Spinal cord (tissue), 10 donors: ENCODE measurements at places on chromosomes 4 and X.

DNA sequence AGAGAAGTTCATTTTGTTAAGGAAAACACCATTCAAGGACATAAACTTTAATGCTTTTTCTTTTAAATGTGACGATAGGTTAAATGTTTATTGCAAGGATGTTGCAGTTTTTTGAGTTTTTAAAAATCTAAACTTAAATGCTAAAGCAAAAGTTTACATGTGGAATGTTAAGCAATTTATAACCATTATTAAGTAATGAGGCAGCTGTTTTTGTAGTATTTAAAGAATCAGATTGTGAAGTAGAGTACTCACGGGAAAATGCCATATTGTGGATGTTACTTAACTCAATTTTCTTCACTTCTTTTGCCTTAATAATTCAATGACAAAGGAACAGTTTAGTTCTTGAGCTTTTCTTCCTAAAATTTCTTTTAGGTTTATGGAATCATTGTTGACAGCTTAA lies 43.5 kb downstream of the UBE2K start:
- H3K4me1 ChIP-seq = no peaks in the 10 kb centered on the region
- H3K27ac ChIP-seq = no peak overlapping the region
- H3K36me3 ChIP-seq = peaks cover 8% of the 10 kb centered on the region
- no peak overlapping the region for H3K4me3 ChIP-seq

DNA sequence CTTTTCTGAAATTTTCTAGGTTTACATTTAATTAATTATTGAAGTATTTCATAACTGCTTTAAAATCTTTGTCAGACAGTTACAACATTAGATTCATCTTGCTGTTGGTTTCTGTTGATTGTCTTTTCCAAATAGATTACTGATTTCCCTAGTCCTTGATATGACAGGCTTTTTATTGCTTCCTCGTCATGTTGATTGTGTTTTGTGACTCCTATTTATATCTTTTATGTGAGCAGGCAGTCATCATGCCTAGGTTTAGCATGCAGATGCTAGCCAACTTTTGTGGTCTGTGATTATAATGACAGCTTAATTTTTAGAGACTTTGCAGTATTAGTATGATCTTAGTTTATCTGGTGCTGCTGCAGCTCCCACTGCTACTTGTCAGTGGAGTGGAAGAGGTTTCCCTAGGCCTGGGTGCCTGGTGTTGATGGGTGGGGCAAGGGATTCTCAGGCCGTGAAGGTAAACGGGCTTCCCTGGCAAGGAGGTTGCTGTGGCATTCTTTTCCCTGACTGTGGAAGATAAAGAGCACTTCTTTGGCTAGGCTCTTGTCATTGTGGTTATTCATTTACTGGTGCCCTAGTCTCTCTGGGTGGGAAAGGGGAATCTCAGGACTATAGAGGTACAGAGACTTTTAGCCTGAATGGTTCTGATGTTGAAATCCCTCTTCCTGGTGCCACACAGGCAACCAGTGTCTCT lies 65.7 kb downstream of the SERPINA7 start:
- H3K27ac ChIP-seq = no peak overlapping the region
- H3K4me3 ChIP-seq = no peak overlapping the region
- DNase-seq = no peak
- no peaks in the 10 kb centered on the region for H3K36me3 ChIP-seq

DNA sequence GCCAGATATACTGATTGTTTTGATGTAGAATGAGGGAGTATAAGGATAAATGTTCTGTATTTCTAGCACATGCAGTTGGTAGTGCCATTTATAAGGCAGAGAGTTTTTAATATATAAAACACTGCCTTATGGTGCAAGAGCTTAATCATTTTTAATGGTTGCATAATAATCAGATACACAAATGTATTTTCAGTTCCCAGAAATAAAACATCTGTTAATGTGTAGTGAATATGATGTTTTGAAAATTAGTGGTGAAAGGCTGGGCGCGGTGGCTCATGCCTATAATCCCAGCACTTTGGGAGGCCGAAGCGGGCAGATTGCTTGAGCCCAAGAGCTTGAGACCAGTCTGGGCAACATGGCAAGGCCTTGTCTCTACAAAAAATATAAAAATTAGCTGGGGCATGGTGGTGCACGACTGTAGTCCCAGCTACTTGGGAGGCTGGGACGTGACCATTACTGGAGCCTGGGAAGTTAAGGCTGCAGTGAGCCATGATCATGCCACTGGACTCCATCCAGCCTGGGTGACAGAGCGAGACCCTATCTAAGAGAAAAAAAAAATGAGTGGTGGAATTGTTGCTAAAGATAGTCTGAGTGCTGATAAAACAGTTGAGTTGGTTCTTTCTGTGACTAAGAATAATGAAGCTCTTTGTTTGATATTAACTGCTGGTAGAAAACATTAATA lies 29.3 kb downstream of the CLCN3 start:
- no peak overlapping the region for H3K27ac ChIP-seq
- peaks cover 4% of the 10 kb centered on the region for H3K36me3 ChIP-seq
- peaks cover 5% of the 10 kb centered on the region for H3K4me1 ChIP-seq
- no peak for DNase-seq
- H3K27me3 ChIP-seq = no peaks in the 10 kb centered on the region

- H3K27me3 ChIP-seq = no peaks in the 10 kb centered on the region
- H3K4me1 ChIP-seq = peaks cover 8% of the 10 kb centered on the region
- H3K36me3 ChIP-seq = no peaks in the 10 kb centered on the region
These were observed 1.3 kb upstream of the CCNI start for GRCh38 chr4:77076889-77077635.

DNA sequence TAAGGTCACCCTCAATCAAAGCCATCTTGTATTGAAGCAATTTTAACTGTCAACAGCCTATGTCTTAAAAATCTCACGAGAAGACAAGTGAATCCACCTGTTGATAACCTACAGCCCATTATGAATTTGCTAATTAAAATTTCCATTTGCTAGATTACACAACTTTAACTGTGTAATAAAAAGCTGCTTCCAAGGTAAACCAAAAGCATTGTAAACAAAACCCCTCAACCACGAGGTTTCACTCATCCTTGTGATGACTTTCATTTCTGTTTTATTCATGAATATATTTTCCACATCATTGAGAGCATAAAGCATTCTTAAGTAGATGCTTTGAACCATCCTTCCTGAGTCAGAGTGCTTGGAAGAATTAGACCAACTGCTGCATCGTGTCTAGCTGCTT lies 217.5 kb upstream of the GYPA start:
- peaks cover 2% of the 10 kb centered on the region for H3K27me3 ChIP-seq
- no peak overlapping the region for H3K27ac ChIP-seq
- no peaks in the 10 kb centered on the region for H3K36me3 ChIP-seq
- peaks cover 11% of the 10 kb centered on the region for H3K4me1 ChIP-seq
- no peak for DNase-seq

GRCh38 chrX:44997888-44998287 lies 124.9 kb downstream of the KDM6A start:
- no peak for DNase-seq
- no peak overlapping the region for H3K27ac ChIP-seq
- no peaks in the 10 kb centered on the region for H3K4me1 ChIP-seq
- H3K36me3 ChIP-seq = no peaks in the 10 kb centered on the region
- H3K4me3 ChIP-seq = no peak overlapping the region
- no peaks in the 10 kb centered on the region for H3K27me3 ChIP-seq

GRCh38 chr4:159483110-159483781 lies 380.4 kb downstream of the RAPGEF2 start:
- H3K4me3 ChIP-seq = no peak overlapping the region
- H3K27ac ChIP-seq = no peak overlapping the region
- no peaks in the 10 kb centered on the region for H3K4me1 ChIP-seq

GRCh38 chrX:259692-260355 lies 21.4 kb upstream of the PLCXD1 start:
- no peak overlapping the region for H3K27ac ChIP-seq
- DNase-seq = no peak
- H3K4me3 ChIP-seq = no peak overlapping the region
- no peaks in the 10 kb centered on the region for H3K4me1 ChIP-seq
- H3K27me3 ChIP-seq = peaks cover 2% of the 10 kb centered on the region

DNA sequence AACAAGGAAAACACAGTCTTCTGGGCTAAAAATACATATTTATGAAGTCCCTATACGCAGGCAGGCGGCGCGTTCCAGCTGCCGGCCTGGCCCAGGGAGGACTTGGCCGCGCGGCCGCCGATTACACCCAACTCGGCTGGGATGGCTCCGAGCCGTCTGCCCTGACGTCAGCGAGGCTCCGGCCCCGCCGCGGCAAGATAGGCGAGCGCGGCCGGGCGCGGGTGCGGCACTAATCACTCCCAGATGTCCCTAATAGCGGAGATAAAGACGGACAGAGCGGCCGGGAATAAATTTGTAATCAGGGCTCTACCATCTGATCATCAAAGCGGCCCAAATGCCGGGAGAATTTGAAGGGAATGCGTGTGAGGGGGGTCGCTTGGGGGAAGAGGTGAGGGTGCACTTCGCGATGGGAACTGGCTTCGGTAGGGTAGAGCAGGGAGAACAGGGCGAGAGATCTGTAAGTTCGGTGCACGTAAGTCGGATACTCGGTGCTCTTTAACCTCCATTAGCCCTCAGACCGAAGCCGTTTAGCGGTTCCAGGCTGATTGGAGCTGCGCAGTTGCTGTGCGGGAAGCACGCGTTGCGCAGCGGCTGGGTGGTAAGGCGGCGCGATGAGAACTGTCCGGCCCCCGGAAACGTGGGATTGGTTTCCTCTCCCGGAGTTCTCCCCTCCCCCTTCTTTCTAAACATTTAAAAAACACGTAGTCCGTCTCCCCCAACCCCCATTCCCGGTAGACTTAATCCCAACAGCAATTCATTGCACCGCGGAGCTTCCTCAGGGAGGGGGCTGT lies 7.7 kb downstream of the HAND2 start:
- H3K36me3 ChIP-seq = no peaks in the 10 kb centered on the region
- H3K4me3 ChIP-seq = peak overlapping the region; percentile 42
- H3K4me1 ChIP-seq = peaks cover 54% of the 10 kb centered on the region
- DNase-seq = peak; percentile 77
- peaks cover 100% of the 10 kb centered on the region for H3K27me3 ChIP-seq
- no peak overlapping the region for H3K27ac ChIP-seq

GRCh38 chrX:56564164-56564885 lies 898 bp downstream of the UBQLN2 start:
- peaks cover 4% of the 10 kb centered on the region for H3K36me3 ChIP-seq
- peak; percentile 88 for DNase-seq

DNA sequence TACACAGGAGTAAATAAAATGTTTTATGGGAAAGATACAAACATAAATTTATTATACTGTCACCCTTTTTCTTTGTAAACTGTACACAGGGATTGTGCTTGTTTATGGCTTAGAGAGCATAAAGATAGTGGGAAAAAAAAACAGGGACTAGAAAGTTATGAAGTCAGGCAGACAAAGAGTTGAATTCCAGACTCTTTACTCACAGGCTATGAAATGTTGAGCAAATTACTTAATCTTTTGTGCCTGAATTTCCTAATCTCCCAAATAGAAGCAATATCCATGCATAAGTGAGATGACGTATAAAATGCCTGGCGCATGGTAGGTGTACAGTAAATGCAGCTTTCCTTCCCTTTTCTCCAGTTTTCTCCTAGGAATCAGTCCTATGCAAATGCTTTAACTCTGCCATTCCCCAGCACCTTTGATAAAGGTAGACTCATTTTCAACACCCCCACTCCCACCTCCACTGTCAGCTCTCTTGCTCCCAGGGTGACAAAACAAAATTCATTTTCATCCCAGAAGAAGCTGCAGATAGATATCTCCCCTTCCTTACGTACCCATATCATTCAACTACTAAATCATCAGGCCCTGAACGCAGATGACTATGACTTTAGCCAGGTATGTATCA lies 44.5 kb upstream of the BTC start:
- H3K27me3 ChIP-seq = no peaks in the 10 kb centered on the region
- no peaks in the 10 kb centered on the region for H3K36me3 ChIP-seq
- no peak overlapping the region for H3K27ac ChIP-seq
- no peak overlapping the region for H3K4me3 ChIP-seq
- H3K4me1 ChIP-seq = no peaks in the 10 kb centered on the region

DNA sequence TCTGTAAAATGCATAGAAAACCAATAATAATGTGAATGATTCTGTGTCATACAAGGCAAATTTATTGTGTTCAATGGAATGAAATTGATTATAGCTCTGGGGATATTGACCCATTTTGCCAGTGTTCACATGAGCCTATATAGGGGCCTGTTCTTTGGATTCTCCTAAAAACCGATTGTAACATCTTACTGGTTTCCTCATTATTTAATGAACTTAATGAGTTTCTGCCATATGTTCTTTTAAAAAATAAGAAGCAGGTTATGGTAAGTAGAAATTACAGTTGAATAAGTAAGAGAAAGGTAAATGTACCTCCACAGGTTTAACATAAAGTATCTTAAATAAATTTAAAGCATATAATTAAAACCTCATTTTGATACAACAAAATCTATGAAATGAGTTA lies 24.6 kb upstream of the ADGRL3 start:
- no peaks in the 10 kb centered on the region for H3K36me3 ChIP-seq
- H3K27me3 ChIP-seq = no peaks in the 10 kb centered on the region
- no peak for DNase-seq
- no peak overlapping the region for H3K27ac ChIP-seq
- no peak overlapping the region for H3K4me3 ChIP-seq

- no peaks in the 10 kb centered on the region for H3K4me1 ChIP-seq
- DNase-seq = no peak
- H3K27me3 ChIP-seq = no peaks in the 10 kb centered on the region
- H3K36me3 ChIP-seq = no peaks in the 10 kb centered on the region
- no peak overlapping the region for H3K27ac ChIP-seq
- no peak overlapping the region for H3K4me3 ChIP-seq
These were observed 119.1 kb downstream of the TGIF2LX start for GRCh38 chrX:90040807-90041206.
